ENCODE measurements at places on chromosomes 2 and 18.

DNA sequence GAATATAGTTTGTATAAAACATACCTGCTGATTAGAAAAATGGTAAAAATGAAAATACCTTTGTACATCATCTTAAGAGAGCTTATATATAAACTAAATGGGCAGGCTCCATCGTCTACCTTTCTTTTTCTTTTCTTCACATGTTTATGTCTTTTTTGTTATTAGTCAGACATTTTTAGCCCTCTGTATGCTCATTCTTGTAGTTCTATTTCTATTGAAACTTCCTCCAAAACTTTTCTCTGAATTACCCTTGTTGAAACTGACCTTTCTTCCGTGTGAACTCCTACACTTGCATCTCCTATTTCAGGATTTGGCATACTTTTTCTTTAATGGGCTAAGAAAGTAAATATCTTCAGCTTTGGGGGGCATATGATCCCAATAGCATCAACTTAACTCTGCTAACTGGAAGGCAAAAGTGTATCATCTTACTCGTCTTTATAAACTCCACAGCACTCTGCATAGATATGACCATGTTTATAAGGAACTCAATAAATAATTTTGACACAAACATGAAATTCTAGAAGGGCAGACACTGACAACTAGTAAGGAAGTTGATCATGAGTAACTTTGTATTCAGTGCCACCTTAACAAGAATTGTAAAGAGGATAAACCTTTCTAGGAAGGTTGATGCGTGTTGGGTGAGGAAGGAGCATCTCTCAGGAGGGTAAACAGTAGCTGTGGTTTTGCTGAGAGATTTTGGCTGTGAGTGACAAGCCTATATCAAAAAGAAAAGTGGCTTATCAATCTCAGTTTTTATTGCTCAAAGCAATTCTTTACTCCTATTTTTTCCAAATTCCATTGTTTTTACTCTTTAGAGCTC, 127.6 kb downstream of the PIK3C3 start:
- DNase-seq, result no peak

- no peak for DNase-seq
These were observed 8.1 kb downstream of the ASB3 start for GRCh38 chr2:53778536-53779162.

GRCh38 chr2:49753344-49753985, 599.1 kb upstream of the FSHR start:
- DNase-seq, result peak; percentile 95

DNA sequence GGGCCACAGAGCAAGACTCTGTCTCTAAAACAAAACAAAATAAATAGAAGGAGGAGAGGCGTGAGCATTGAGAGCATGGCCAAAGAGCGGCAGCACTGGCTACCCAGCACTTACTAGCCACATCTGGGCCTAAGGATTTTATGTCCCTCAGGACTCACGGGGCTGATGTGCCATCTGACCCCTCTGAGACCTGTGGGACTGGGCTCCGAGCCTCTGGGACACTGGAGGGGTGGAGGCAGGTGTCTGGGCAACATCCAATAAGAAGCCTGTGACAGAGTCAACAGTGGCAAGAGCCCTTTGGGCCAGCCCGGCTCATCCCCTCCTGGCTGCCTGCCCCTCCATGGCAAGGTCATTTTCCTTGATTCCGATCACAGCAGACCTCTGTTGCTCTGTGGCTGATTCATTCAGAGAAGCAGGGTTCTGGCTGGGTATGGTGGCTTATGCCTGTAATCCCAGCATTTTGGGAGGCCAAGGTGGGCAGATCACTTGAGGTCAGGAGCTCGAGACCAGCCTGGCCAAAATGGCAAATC, 60.7 kb downstream of the RRM2 start:
- DNase-seq, result no peak

DNA sequence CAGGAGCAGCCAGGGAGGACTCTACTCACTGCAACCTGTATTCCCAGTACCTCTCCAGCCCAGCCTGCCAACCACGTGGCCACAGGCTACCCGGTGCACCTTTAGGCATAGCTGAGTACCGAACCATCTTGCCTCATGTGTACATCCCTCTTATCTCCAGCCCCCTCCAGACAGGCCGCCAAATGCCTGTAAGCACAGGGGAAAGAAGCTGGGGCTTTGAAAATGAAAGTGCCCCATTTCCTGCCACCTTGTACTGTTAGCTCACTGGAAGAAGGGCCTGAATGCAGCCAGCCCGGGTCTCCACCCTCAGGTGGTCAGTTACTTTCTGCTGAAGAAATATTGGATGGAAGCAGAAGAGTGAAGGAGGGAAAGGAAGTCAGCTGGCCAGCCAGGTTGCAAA, 27.2 kb upstream of the RFX8 start:
- DNase-seq, result no peak

DNA sequence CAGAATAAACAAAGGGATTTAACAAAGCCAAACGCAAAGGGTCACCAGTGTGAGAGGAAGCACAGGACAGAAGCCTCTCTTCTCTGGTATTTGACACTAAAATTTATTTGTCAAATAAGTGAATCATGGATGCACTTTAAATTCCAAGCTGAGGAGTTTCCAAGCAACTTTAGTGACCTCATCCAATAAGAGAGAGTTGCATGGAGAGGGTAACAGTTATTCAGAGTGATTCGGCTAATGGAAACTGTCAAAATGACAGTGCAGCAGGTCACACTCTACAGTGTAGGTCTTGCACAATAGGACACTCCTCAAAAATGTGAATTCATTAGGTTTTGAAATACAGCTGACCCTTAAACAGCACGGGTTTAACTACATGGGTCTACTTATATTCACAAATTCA, 103.9 kb upstream of the ACVR1C start:
- DNase-seq, result no peak

Data from NCI-H2227 treated with DMSO at 0.1 percent for 48 hours (cell line).